ENCODE measurements at places on chromosomes 4 and X. TPM values are rescaled to one million over a fixed set of nuclear protein-coding genes. Genes with fewer than 3 reads are reported as not detected.

DNA sequence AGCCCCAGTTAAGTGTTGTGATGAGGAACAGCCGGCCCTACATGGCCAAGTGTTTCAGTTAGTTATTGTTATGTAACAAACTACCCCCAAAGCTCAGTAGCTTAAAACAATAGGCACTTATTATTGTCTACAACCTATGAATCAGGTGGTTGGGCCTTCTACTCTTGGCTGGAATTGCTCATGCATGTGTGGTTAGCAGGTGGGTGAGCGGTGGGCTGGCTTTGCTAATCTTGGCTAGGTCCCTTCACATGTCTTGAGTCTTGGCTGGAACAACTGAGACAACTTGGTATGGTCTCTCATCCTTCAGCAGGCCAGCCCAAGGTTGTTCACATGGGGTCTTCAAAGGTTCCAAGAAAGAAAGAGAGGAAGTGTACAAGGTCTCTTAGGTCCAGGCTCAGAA, 54.5 kb upstream of the CHRNA9 start:
- no peaks in the 10 kb centered on the region for H3K4me1 ChIP-seq
- H3K36me3 ChIP-seq: no peaks in the 10 kb centered on the region
- H3K27me3 ChIP-seq: no peaks in the 10 kb centered on the region
- H3K4me3 ChIP-seq: no peak overlapping the region
- no peak overlapping the region for H3K27ac ChIP-seq
- DNase-seq: no peak

- H3K27ac ChIP-seq: no peak overlapping the region
- no peaks in the 10 kb centered on the region for H3K36me3 ChIP-seq
- no peak overlapping the region for H3K4me3 ChIP-seq
- H3K27me3 ChIP-seq: no peaks in the 10 kb centered on the region
- H3K4me1 ChIP-seq: no peaks in the 10 kb centered on the region
These were observed 339.0 kb upstream of the BOD1L1 start for GRCh38 chr4:13966231-13967195.

GRCh38 chr4:78602334-78602733, 50.8 kb downstream of the ANXA3 start:
- no peak for DNase-seq
- no peak overlapping the region for H3K4me3 ChIP-seq
- peaks cover 9% of the 10 kb centered on the region for H3K4me1 ChIP-seq
- H3K36me3 ChIP-seq: peaks cover 60% of the 10 kb centered on the region
- no peaks in the 10 kb centered on the region for H3K27me3 ChIP-seq
- no peak overlapping the region for H3K27ac ChIP-seq

DNA sequence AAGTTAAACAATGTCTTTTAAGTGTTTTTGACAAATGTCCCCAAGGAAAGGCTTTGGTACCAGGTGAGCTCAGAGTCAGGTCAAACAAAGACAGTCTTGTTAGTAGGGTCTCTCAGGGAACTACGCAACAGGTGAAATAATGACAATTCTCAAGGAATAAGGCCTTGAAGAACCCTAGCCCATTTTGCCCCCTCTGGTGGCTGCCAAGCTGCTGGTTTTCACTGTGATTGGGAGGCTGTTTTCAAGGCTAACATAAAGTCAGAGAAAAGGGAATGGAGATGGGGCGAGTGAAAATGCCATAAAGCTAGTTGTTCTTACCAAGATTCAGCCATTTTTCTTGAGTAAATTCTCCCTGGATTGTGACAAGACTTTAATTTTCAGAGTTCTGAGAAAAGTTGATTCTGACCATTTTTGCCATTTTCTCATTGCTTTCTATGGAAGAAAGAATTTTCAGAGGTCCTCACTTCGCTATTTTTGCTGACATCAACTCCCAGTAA, 58.7 kb downstream of the RWDD4 start:
- no peaks in the 10 kb centered on the region for H3K27me3 ChIP-seq
- no peak overlapping the region for H3K27ac ChIP-seq
- no peak overlapping the region for H3K4me3 ChIP-seq
- no peaks in the 10 kb centered on the region for H3K36me3 ChIP-seq

DNA sequence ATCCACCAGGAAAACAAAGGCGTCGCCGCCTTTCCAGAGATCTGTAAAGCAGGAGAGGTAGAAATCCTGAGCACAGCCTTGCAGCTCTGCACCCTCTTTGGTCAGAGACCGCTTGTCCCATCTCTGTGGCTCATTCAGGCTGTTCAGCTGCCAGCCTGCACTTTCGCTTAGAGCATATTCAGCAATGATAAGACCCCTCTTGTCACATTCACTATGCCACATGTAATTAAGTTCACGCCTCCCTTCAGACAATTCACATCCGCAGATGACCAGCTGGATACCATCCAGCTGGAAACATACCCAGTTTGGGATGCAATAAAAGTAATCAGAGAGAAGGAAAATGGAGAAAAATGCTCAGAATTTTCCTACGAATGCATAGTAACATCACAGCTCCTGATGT, 335.4 kb downstream of the UNC5C start:
- H3K27ac ChIP-seq: no peak overlapping the region
- H3K27me3 ChIP-seq: no peaks in the 10 kb centered on the region

GRCh38 chrX:39502486-39502885, 595.3 kb downstream of the BCOR start:
- DNase-seq: no peak
- H3K27me3 ChIP-seq: no peaks in the 10 kb centered on the region
- H3K4me3 ChIP-seq: no peak overlapping the region
- no peaks in the 10 kb centered on the region for H3K4me1 ChIP-seq
- H3K36me3 ChIP-seq: no peaks in the 10 kb centered on the region

The SHOX gene
- total RNA-seq: not detected

The STAG2 gene
- total RNA-seq: 89.8 TPM

The ETDB gene
- total RNA-seq: not detected

The EPHA5 gene
- 4.8 TPM for total RNA-seq
